ENCODE measurements at places on chromosomes 1 and 21.

- DNase-seq, result no peak
Observed at GRCh38 chr1:224631462-224632115, 15.5 kb downstream of the CNIH3 start.

DNA sequence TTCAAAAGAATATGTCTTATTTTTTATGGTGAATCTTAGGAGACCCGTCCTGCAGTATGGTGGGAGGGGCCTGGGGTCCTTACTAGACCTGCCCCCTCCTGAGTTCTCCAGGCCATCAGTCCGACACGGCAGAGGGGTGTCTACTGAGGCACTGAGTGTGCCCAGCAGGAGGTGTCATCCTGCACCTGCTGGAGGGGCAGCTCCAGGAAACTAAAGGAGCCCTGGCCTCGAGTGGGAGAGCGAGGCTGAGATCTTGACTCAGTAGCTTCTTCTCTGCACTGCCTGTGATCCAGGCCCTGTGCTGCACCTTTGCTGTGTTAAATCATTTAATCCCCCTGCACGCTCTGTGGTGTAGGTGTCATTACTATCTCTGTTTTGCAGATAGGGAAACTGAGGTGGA lies 587.7 kb downstream of the PTPRU start:
- no peak for DNase-seq

- DNase-seq, result no peak
Observed at GRCh38 chr1:192272732-192273131, 44.1 kb upstream of the RGS21 start.

- no peak for DNase-seq
Observed at GRCh38 chr1:70941563-70941962, 106.1 kb downstream of the PTGER3 start.

DNA sequence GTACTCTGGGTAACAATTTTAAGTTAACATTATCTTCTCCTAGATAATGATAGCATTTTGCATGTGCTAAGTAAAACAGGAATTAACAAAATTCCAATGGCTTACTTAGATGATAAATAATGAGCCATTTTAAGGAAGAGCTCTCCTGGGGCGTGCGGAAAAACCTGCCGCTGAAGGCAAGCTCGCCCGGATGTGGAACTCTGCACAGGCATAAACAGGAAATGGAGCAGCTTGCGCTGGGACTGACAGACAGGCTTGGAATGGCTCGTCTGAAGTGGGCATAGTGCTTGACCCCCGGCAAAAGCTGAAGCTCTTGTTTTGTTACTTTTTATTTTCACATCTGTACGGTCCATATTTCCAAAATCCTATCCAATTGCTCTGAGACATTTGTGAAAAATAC lies 169.2 kb downstream of the ZNF281 start:
- DNase-seq, result no peak

GRCh38 chr1:150578272-150579109 lies 919 bp downstream of the MCL1 start:
- DNase-seq, result no peak

DNA sequence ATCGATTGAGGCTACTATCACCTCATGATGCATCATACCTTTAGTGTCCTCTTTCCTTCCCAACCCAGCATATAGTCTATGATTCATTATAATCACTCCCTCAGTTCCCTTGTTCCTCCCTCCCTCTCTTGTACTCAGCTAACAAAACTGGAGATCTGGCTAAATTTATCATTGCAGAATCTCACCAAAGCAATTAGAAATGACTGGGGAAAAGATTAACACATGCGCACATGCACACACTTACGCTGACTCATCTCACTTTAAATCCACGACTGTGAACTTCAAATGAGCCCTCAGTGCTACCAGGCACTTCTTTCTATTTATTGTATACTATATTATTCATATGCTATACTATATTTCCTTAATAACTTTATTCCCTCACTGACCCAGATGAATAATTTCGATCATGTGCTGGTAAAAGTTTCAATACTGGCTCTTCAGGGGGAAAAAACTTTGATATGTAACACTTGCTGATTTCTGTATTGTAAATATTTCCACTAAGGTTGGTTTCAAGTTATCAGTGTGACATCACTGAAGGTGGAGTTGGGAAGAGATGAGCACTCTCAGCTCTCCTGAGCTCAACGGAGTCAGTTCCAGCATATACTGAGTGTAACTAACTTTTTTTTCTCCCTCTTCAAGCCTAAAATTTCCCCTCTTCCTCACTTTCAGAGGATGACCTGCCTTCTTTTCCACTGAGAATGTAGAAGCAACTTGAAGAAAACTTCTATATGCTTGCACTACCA lies 613.7 kb upstream of the B3GALT2 start:
- no peak for DNase-seq

- no peak for DNase-seq
Observed at GRCh38 chr1:196160066-196160795, 448.0 kb downstream of the KCNT2 start.

DNA sequence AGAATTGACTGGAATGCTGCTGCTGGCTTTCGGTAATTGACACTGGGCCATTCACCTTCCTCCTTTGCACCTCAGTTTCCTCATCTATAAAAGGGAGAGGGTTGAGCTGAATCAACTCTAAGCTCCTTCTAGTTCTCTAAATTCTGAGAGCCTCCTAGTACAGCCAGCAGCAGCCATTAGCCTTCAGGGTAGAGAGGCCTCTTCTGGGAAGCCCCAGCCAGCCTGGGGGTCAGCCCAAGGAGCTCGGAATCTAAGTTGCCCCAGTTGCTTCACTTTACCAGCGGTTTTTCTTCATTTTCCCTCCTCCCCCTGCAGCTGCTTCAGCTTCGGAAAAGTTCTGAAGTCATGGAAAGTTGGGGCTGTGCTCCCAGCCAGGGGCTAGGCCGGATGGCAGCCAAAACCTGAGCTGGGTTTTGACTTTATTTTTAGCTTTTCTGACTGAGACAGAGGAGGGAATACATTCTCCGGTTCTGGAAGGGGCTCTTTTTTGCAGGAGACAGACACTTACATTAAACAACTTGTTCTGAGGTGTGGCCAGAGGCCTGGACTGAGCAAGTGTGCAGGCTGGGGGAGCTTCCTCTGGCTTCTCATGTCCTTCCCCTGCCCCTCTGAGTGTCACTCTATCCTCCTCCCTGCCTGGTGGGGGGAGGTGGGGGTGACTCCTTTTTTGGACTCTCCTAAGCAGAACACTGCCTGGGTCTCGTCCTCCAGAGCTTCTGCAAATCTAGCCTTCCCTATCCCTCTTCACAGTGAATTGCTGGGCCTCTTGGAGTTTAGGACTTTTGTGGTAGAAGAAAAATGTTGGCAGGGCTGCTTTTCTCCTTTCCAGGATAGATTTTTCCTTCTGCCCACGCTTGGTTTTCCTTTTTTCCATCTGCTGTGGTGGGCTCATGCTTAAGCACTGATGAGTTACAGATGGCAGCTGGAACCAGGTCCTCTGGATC lies 14.4 kb downstream of the LMNA start:
- DNase-seq, result no peak

DNA sequence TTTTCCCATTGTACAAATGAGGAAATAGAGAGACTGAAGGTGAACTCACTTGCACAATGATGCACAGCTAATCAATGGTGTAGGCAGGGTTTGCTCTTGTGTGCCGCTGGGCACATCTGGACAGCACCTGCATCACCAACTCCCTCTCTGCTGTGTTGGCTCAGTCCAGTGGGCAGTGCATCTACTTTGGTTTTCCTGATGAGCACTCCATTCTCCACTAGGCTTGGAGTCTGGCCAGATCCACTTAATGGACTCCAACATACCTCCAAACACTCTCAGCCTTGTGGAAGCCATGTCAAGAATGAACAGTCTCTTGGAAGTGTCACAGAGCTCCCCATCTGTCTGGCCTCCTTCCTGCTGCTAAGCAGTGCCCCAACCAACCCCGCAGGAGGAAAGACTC lies 152.2 kb downstream of the HIVEP3 start:
- DNase-seq, result no peak

GRCh38 chr1:10529091-10529490 lies 54.3 kb downstream of the PEX14 start:
- DNase-seq, result no peak

DNA sequence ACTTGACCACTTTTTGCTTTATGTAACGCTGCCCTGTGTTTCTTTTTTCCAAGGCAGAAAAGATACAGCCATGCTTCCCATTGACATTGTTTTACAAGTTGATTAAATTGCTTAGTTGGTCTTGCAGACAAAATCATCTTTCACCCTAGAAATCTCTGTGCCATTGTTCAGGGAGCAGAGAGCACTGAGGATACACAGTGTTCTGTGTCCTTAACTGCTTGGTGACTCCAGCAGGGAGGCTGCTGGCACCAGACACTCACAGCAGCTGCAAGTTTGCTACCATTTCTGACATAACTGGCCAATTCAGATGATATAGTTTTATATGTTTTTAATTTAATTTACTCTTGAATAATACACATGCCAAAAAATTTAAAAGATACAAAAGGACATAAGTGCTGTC lies 118.7 kb downstream of the RGS2 start:
- no peak for DNase-seq

DNA sequence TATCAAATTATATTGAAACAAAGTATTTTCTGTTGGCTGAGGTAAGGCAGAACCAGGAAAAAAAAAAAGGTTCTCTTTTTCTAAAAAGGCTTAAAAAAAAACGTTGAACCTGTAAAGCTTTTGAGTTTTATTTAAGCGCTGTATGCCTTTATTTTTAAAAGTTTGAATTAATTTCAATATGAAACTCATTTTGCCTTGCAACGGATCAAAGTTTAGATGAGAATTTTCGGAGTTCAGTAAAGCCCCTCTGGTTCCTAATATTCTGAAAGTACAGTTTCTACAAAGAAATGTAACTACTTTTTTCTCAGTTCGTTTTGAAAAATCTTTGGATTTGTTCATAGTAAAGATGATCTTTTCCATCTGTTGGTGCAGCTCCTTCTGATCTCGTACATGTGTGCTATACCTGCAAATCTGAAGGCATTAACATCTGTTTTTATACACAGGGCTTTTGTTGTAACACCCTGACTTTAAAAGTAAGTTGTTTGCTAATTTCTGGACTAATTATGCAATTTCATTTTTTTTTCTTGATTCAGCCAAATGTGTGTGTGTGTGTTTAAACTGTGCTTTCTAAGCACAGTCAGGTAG lies 1.7 kb downstream of the ZBTB18 start:
- DNase-seq, result no peak
